Non-pigmented ciliary epithelial cell (primary cell): ENCODE measurements at places on chromosomes 16 and 17.

DNA sequence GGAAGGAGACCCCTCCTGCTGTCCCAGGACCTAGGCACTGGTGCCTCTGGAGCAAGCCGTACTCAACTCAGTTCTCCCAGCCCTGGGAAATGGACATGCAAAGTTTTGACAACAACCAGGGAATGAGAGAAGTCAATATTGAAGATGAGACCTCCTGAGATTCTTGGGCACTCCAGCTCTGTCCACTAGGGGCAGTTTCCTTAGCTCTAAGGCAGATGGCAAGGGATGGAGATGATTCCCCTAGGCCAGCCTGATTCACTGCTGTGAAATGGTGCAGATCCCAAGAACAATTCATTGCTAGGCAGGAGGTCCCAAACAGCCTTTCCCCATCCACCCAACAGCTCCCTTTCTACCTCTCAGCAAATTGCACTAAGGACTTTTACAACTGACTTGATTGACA, 20.5 kb upstream of the SDR42E2 start:
- peak; percentile 2 for DNase-seq

DNA sequence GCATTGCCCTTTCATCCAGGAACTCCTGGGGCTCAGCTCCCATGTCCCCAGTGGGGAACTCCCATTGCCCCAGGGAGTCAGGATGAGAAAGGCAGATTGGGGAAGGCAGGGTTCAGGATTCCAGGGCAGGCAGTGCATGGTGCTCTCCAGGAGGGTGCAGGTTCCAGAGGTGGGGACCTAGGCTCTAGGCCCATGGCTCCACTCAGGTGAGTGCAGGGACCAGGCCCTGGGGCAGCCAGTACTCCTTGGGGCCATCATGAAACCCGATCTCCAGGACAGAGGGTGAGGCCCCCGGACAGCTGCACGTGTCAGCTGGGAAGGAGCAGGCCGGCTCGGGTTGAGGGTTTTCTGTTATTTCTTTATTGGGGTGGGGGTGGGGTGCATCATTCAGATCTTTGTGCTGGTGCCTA, 1.3 kb upstream of the MTSS2 start:
- DNase-seq: no peak

DNA sequence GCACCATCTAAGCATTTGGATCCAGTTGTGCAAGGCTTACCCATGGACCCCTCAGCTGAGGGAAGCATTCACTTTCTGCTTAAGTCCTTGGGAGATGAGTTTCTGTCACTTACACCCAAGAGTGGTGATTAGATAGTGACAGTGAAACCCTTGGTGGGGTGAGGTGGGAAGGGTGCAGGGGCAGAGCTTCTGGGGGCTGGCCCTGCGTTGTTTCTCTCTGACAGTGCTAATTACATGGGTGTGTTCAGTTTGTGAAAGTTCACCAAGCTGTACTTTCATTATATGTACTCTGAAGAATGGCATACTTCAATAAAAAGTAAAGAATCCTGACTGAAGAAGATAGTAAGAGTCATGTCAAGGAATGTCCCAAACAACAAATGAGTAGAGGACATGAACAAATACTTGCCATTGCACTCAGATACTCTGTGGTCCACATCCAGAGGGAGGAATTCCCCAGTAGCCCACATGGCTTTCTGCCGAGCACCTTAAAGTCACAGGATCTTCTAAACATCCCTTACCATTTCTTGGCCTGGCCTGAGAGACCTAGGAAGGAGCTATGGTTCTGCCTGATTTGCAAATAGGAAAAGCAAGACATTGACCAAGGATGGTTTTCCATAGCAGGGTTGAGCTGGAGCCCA, 8.4 kb downstream of the CHST6 start:
- no peak for DNase-seq

- no peak for DNase-seq
Measured at GRCh38 chr17:79966681-79967080, 69.0 kb downstream of the TBC1D16 start.

GRCh38 chr17:76524598-76525512, 12.7 kb downstream of the CYGB start:
- DNase-seq: no peak

- DNase-seq: no peak
Measured at GRCh38 chr16:59719121-59719520, 985.0 kb upstream of the GOT2 start.

DNA sequence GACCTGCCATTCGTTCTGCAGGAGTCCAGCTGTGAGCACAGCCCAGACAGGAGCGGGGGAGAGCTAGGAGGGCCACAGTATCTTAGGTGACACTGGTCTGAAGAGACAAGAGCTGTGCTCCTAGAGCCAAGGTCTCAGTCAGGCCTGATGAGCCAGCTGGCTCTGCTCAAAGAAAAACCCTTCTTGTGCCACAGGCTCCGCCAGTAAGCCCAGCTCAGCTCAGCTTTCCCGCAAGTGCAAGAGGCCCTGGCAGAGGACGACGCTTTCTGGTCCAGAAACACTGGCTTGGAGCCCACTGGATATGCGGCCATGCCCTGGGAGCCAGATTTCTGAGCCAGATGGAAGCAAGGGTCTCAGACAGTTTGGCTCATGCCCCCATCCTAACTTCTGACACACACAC, 23.9 kb downstream of the PEMT start:
- no peak for DNase-seq

GRCh38 chr16:51154271-51155171, 3.5 kb upstream of the SALL1 start:
- DNase-seq: no peak

- DNase-seq: no peak
Measured at GRCh38 chr17:35002876-35003551, 22.7 kb downstream of the LIG3 start.

GRCh38 chr16:65476448-65476955, 354.6 kb upstream of the CDH11 start:
- DNase-seq: no peak

- DNase-seq: no peak
Measured at GRCh38 chr16:4378161-4378666, 6.6 kb downstream of the VASN start.

DNA sequence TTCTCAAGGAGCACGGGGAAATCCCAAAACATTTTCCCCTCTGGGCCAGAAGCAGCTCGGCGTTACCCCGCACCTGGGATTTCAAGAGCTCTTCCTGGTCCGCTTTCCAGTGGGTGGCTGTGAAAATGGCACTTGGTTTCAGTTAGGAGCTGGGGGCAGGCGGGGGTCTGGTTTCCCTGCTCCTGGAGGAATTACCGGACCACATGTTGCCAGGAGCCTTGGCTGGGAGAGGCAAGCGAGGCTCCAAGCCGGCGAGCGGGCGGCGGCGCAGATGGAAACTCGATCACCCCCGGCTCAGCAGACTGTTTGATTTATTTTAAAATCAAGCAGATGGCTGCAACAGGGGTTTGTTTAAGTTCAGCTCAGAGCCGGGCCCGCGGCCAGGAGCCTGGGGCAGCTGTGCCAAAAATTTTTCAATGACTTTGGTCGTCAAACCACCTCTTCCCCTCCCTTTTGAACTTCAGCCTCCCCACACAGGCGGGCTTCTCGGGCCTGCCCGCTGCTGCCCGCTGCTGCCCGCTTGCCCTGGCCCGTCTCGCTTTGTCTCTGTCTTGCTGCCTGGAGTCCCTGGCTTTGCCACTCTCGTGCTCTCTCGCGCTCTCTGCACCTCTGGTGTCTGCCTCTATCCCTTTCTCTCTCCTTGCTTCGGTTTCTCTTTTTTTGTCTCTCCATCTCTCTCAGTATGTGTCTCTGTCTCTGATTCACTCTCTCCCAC, 108.0 kb upstream of the CIBAR2 start:
- DNase-seq: no peak

DNA sequence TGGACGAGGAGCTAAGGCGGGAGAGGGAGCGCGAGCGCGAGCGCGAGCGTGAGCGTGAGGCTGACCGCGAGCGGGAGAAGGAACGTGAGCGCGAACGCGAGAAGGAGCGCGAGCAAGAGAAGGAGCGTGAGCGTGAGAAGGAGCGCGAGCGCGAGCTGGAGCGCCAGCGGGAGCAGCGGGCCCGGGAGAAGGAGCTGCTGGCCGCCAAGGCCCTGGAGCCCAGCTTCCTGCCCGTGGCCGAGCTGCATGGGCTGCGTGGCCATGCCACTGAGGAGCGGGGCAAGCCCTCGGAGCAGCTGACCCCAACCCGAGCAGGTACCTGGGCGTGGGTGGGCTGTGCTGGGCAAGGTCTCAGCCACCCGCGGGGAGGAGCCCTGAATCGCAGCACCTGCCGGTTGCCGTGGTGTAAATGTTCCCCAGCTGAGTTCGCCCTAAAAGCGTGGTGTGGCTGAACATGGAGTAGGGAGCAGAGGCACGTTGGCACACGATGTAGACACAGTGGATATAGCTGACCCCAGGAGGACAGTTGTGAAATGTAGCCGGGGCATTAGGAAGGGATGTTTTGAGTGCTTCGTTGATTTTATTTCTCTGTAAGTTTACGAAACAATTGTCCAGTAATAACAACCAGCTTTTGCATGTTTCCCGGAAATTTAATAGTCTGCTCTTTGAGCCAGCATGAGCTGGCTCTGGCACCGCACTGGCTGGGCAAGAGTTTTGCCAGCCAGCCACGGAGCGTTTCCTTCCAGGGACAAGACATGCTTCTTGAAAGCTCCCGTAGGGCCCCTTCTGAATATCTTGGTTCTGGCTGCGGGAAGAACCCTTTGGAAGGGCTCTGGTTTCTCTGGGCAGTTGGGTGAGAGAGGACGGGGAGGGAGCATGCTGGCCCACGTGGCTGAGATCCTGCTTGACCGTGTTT, 32.1 kb downstream of the GINS2 start:
- DNase-seq: no peak

DNA sequence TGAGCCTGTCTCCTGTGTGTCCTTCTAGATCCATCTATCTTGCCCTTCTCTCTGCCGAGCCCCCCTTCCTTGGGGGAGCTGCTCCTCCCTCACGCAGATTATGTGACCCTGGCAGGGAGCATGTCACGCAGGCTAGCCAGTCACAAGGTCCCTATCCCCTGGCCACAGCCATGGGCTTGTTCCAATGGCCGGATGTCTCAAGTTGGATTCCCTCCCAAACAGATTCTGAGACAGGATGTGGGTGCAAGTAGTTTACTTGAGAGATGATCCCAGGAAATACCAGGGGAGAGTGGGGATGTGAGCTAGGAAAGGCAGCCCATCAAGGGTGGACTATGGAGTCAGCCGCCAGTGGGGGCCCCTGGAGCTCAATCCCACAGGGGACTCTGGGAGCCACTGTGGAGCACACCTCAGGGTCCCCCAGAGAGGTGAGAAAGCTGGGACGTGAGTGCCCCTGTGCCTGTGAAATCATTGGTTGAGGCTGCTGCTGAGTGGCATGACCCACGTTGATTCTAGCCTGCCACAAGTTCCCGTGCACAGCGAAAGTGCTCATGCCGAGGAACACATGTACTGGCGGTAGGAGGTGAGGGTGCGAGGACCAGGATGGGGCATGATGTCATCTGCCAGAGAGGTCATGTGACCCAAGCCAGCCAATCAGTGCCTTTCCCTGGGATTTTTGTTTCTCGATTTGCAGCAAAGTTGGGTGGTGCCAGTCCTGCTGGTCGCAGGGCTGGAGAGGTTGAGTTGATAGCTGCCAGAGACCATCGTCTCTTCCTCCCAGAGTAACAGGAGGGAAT, 6.4 kb upstream of the CRISPLD2 start:
- no peak for DNase-seq

DNA sequence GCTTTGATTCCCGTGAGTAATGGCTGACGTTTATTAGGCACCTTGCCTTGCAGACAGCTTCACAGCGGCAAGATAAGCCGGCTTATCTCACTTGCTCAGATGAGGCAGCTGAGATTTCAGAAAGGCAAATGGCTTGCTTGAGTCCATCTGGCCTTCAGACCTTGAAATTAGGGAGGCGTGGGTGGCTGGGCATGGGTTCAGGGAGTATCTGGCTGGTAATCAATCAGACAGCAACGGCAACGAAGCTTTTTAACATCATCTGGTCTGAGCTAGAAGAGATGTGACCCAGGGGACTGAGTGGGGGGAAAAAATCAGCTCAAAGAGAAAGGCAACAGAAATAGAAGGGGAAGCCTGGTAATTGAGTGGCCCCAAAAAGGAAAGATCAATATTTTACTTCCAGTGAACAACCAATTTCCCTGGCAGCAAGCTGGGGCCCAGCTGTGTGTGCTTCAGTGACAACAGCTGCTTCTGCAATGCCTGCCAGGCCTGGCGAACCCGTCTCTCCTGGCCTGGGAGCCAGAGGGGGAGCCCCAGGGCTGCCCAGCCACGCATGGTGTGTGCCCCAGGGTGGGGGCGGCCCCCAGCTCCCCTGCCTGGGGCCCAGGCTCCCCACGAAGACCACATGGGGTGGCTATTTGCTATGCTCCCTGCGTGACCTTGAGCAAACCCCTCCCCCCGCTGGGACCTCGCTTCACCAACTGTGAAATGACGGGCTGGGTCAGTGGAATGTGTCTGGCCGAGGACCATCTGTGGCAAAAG, 34.0 kb downstream of the RAB11FIP4 start:
- DNase-seq: no peak

- DNase-seq: peak; percentile 4
Measured at GRCh38 chr17:10661437-10661836, 4.3 kb upstream of the MYH3 start.

- DNase-seq: no peak
Measured at GRCh38 chr17:75440738-75441448, 15.5 kb upstream of the TMEM94 start.

DNA sequence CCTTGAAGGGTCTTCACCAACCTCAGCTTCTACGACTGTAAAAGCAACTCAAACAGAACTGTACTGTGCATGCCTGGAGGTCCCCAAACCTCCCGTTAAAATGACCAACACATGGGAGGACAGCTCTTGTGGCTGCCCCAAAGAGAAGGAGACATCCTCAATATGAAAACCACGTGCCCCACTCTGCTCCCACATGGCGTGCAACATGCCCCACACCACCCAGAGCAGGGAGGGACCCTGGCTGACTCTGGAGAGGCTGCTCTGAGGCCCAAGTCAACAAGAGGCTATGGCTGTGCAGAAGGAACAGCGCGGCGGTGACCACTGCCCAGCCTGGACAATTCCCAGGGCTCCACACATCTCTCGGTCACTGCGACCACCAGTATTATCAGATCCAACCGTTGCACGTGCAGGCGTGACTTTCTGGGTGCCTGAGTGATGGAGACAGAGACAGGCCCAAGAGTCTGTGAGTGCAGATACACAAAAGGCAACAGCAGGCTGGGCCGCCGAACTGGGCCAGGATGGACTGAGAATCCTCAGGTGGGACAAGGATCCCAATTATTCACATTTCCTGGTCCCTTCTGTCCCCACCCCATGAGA, 1.4 kb downstream of the PLD6 start:
- DNase-seq: no peak

GRCh38 chr16:11685844-11686618, 17.8 kb downstream of the SNN start:
- no peak for DNase-seq

DNA sequence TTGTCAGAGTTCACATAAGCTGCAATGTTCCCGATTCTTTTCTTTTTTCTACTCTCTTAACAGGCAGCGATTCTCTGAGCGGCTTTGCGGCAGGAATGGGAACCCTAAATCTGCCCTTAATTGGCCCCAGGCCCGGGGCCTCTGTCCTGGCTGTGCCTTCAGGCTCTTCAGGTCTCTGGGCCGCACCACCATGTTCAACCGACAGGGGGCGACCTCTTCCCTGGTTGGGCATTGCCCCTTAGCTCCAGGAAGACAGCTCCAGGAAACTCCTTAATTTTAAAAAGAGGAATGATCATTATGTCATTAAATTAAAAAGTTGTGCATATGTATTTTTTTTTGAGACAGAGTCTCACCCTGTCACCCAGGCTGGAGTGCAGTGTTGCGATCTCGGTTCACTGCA, 20.3 kb downstream of the CACNG5 start:
- no peak for DNase-seq

GRCh38 chr17:1555651-1556471, 6.7 kb downstream of the PITPNA start:
- no peak for DNase-seq

- DNase-seq: no peak
Measured at GRCh38 chr17:6496640-6497441, 52.6 kb downstream of the PIMREG start.
